ENCODE measurements at places on chromosomes 4 and X. TPM values are rescaled to one million over a fixed set of nuclear protein-coding genes. Genes with fewer than 3 reads are reported as not detected.

Gene SMR3A
- total RNA-seq: not detected

Gene MMGT1
- 25.0 TPM for total RNA-seq

Gene CT55
- total RNA-seq: not detected

Gene GYPA
- not detected for total RNA-seq

Gene MAGEB1
- not detected for total RNA-seq

- DNase-seq: no peak
Observed at GRCh38 chr4:107380836-107381438, 339.1 kb downstream of the PAPSS1 start.

- no peak for DNase-seq
Observed at GRCh38 chr4:48698029-48698971, 81.8 kb downstream of the FRYL start.

DNA sequence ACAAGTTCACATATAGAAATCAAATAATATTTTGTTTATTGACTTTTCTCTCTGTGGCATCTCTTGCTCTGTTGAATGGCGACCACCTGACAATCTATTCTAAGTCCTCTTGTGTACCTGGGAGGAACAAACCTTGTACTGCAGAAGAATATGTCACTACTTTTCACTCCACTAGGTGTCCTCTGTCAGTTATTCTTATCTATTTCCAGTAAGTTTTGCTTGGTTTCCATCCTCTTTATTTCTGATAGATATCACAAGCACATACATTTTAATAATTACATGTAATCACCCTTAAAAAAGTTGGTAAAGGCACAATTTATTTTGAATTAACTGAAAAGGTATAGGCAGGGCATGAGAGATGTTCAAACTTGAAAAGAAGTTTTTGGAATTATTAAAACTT lies 238.4 kb downstream of the SNCA start:
- DNase-seq: no peak

- no peak for DNase-seq
Observed at GRCh38 chr4:173051716-173052115, 116.9 kb upstream of the GALNT7 start.

GRCh38 chr4:44150091-44150576 lies 298.5 kb downstream of the KCTD8 start:
- DNase-seq: no peak

DNA sequence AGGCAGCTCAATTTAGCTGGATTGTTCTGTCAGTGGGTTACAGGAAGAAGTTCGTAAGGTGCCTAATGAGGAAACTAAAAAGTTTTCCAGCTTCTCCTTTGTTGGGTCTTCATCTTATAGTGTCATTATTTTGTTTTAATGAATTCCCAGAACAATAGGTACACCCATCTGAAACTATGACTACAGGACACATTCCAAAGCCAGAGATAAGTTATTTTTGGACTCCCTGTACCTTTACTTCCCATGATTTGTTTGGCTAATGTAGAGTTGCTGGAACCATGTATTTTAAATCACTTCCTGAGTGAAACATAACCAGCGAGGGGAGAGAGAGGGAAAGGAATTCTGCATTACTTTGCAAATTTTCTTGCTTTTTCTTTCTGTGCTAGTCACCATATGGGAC lies 114.0 kb downstream of the CLCN5 start:
- DNase-seq: no peak

GRCh38 chrX:37846934-37847732 lies at the start of gene DYNLT3:
DYNLT3 (minus strand) TSS chrX:37847571; CDS start chrX:37847510, 61 bp downstream.
- DNase-seq: peak; percentile 92

GRCh38 chr4:156749426-156750403 lies 221.9 kb downstream of the PDGFC start:
- no peak for DNase-seq

DNA sequence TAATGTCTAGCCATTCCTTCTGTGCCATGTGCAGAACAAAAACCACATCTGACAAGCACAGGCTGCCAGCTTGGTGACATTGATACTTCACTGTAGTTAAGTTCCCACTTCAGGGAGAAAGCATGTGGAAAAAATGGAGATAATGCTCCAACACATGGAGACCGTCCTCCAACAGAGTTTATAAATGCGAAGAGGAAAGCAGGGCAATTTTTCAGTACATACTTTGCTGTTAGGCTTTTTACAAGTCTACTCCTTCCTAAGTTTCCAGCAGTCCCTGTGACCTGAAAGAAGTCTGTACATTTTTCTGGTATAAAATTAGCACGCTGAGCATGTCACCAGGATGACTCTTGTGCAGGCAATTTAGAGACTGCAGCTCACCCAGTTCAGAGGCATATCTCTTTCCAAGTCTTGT lies 766.9 kb upstream of the IGFBP7 start:
- DNase-seq: no peak

DNA sequence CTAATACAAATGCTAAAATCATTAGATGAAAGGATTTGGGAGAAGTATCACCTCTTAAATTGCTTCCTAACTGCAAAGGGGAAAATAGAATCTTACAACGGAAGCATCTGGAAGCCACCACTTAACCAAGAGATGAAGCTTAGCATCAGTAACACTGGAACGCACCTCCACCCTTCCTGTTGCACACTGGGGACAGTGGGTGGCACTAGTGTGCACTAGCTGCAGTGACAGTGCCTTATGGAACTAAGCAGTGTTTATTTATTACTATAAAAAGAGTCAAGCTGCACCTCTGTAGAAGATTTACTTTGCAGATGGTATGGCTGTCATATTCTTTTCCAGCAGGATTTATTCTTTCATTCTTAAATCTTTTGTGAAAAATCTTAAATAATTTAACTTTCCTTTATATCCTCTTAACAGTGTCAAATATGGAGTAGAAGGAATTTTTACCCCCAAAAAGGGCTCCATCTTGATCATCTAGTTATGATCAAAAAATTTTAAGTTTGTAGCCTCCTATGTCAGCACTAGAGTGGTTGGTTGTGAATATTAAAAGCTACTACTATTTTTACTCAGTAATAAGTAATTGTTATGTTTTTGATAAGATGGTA lies 76.7 kb downstream of the SCD5 start:
- no peak for DNase-seq

DNA sequence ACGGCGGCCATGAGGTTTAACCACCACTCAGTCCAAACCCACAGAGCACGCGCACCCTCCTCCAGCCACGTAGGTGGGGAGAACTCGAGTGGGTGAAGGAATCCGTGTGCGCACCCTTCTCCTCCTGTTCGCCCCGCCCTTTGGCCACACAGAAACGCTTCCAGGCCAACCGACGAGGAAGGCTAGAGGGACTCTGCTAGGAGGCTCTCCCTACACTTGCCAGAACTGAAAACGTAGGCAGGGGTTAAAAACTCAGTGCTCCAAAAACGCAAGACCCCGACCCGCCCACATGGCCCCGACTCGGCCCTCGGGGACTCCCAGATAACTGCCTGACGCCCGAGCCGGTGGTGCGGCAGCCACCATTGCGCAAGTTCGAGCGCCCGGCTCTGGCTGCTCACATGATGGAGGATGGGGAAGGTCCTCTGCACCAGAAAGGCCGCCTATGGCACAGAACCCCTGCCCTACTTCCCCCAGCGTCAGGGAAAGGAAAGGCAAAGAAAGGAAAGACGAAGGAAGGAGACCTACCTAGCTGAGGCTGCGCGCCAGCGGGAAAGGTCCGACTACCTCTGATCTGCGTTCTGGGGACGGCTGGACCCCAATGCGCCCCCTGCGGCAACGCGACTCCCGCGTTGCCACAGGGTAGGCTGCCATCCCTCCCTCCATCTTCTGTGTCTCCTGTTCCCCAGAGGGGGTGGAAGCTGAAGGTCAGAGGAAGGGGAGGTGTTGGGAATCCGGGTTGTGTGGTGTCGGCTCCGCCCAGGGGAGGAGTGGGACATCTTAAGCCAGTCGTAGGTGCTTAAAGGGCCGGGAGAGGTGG lies 201.9 kb upstream of the AGTR2 start:
- DNase-seq: peak; percentile 60

DNA sequence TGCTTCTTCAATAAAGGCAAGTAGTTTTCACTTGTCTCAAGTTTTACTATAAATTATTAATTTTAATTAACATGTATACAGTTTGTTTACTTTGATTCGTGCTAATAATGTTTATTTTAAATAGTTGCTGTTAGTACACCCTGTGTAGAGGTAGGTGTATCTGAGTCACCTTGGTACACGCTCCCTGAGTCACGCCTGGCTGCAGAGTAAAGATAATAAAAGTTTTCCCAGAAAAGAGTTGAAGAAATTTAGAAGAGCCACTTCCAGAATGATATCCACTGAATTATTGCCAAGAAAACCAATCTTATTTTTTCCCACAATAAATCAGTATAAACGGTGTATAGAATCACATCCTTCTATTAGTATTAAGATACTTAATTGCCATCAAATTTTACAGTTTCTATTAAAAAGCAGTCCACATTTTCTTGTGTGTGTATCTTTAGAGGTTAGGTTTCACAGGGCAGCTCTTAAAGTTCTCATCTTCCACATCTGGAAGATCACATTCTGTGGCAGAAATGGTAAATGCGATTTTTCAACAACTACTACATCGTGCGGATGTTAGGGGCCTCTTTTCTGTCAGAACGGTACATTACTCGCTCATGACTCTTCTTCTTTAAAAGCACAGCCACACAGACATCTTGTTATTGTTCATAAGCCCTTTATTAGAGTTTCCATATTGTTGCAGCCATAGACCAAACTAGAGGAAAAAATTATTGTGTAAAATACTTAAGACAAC lies 55.4 kb downstream of the HADH start:
- no peak for DNase-seq

- no peak for DNase-seq
Observed at GRCh38 chrX:10633722-10634121, 13.3 kb upstream of the MID1 start.

GRCh38 chrX:115589419-115589818 lies 28.4 kb downstream of the PLS3 start:
- no peak for DNase-seq

- no peak for DNase-seq
Observed at GRCh38 chr4:186021461-186022167, 47.3 kb upstream of the TLR3 start.
